ENCODE measurements at places on chromosomes 13 and 19.

DNA sequence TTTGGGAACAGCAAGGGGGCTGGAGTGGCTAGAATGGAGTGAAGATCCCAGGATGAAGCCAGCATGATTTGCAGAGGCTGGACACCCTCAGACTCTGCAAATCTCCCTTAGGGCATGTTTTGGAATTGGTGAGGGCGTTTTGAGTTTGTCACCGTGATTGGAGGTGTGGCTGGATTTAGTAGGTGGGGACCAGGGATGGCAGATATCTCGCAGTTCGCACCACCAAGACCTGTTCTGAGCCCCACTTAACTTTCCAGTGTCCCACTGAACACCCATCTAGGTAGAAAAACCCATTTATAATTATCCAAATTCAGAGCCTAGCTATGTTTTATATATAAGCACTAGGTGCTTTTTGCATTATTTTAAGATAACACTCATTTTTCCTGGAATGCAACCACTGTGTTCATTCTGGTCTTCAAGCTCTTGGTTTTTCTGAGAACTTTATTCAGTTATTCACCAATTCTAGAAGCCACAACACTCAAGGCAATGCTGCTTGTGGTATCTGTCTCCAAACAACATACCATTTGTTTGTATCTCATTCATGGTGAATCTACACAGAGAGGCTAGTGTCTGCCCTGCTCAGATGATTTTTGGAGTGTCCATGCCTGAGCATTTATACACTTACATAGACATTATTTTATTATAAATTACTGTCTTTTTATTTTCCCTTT lies 3.0 kb upstream of the NANOS2 start:
- DNase-seq = no peak

DNA sequence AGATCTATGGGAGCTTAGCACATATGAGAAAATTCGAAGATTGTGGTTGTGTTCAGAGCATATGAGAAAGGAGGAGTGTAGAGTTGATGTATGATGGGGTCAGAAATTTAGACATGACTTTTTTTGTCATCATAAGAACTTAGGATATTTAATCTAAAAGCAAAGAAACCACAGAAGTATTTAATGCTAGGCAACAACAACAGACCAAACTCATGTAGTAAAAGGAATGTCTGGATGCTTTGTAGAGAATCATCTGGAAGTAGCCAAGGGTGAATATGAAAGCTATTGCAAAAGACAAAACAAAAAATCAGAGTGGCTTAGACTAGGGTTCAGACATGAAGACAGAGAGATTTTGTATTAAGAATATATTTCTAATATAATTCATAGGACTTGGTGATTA lies 190.3 kb downstream of the SLITRK1 start:
- no peak for DNase-seq

- DNase-seq = no peak
Observed at GRCh38 chr19:30137747-30138146, 195.7 kb downstream of the URI1 start.

GRCh38 chr19:15583346-15583745 lies 31.7 kb upstream of the CYP4F8 start:
- DNase-seq = no peak

DNA sequence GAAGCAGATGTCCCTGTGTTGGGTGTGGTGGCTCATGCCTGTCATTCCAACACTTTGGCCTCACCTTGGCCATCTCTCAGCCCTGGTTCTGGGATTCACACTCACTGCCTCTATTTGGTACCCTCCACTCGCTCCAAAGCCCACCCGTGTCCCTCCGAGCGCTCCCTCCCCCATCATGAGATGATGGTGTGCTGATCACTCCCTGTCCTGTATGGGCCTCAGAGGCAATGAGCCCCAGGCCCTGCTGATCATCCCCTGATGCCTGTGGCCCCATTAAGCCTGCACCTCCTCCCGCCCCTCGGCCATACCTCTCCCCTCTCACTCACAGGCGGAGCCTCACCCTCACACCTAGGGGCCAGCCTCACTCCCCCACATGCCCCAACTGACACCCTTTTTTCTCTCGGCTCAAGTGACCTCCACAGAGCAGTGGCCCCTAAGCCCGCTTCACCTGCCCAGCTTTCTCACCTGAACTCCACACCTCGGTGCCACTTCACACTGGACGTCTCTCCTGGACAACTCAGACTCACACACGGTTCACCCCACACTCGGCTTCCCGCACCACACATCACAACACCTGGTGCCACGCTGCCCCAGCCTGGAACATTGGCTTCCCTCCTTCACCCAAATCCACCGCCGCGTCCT lies 114.5 kb downstream of the STK24 start:
- DNase-seq = no peak

- DNase-seq = no peak
Observed at GRCh38 chr13:42384265-42384664, 112.3 kb downstream of the AKAP11 start.

GRCh38 chr13:73273745-73274144 lies 214.9 kb downstream of the KLF5 start:
- no peak for DNase-seq

- no peak for DNase-seq
Observed at GRCh38 chr19:28934631-28935030, 278.3 kb downstream of the UQCRFS1 start.

GRCh38 chr19:2097203-2097885 lies 629 bp downstream of the IZUMO4 start:
- no peak for DNase-seq

GRCh38 chr19:48680436-48681126 lies 7.8 kb upstream of the NTN5 start:
- no peak for DNase-seq

DNA sequence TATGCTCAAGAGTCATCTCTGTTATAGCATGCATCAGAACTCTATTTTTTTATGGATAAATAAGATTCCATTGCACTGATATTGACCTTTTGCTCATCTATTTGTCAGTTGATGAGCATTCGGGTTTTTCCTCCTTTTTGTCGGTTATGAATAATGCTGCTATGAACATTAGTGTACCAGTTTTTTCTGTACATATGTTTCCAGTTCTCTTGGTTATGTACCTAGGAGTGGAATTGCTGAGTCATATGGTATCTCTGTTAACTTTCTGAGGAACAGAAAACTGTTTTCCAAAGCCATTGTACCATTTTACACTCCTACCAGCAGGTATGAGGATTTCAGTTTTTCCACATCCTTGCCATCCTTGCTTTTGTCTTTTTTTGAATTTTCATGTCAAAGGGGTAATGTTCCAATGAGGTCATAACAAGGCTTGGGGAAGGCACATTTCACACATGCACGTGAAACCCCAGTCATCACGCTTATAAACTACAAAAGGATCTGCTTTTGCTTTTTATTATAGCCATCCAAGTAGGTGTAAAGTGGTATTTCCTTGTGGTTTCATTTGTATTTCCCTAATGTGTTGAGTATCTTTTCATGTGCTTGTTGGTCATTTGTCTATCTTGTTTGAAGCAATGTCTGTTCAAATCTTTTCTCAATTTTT lies 14.6 kb downstream of the KBTBD7 start:
- no peak for DNase-seq

GRCh38 chr13:95296326-95296925 lies 4.8 kb downstream of the ABCC4 start:
- no peak for DNase-seq

- DNase-seq = no peak
Observed at GRCh38 chr13:31377946-31378345, 178.2 kb downstream of the B3GLCT start.

DNA sequence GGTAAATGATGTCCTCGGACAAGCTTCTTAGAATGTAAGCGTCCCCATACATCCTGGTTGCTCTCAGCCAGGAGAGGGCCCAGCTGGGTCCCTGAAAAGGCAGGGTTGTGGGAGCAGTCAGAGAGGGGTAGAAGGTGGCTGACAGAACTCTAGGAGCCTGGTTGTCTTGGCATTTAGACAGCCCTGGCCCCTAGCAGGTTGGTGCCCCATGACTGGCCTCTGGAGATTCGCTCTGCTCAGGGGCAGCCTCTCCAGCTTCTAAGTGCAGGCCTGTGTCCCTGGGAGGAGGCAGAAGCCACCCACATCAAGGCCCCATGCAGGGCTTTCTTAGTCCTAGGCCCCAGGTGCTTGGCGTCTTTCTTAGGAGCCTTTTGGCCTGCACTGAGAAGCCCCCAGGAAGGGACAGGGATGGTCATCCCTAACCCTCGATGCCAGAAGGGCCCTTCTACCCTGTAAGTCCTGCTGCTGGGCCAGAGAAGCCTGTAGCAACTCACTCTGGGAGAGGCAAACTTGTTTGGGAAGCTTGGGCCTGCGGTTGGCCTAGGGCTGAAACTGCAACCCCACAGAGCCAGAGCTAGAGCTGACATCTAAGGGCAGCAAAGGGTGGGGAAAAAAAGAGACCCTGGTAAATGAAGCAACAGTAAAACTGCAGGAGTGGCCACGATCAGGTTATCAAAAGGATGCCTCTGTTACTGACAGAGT lies 2.8 kb upstream of the CDX2 start:
- no peak for DNase-seq

DNA sequence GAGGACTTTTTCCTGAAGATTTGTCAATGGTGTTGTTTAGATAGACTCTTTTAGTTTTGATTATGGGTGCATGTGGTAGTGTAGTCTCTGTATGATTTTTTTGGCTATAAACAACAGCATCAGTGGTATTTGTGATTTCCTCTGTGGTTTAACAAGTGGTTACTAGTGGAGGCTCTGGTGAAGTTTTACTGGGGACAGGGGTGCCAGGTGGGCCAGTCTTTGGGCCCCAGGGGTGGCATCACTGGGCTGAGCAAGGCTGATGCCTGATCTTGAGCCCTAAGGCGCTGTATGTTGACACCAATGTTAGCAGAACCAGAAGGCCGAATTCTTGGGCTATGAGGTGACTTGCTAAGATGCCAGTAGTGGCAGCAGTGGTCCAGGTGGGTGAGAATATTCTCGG lies 811.4 kb downstream of the DACH1 start:
- no peak for DNase-seq

GRCh38 chr13:41122838-41123237 lies 9.8 kb downstream of the KBTBD6 start:
- no peak for DNase-seq

- DNase-seq = no peak
Observed at GRCh38 chr13:20988033-20988908, 73.1 kb downstream of the LATS2 start.

DNA sequence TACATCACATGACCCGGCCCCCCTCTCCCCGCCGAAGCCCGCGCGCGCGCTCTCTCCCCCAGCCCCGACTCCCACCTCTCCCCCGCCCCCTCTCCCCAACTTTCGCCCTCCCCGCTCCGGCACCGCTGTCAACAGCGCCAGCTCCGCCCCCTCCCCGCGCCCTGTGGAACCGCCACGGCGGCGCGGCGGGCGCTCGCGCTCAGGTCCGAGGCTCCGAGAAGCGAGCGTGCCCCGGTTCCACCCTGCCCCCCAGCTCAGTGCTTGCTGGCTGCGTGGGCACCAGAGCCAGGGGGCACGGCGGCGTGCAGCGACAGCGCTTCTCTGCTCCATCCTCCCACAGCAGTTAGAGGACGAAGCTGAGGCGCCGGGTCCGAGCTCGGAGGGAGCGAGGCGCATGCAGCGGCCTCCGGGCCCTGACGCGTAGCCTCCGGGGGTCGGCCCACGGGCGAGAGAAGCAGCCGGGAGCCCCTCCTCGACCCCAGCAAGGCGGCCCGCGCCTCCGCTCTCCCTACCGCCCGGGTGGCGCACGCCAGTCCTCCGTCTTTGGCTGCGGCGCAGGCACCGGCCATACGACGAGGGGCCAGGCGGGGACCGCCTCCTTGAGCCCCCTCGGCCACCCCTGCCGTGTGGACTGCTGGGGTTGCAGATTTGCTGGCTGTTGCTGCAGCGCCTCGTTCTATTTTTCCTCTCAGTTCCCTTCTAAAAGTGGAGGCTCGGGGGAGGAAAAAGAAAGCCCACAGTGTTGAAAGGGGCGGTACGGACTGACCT lies 109.5 kb downstream of the KCNRG start:
- no peak for DNase-seq
